Cerebellum (tissue), 4 donors: ENCODE measurements at places on chromosomes 16 and 17.

GRCh38 chr17:68562736-68563135 is 38.4 kb downstream of the FAM20A start:
- DNase-seq = no peak

DNA sequence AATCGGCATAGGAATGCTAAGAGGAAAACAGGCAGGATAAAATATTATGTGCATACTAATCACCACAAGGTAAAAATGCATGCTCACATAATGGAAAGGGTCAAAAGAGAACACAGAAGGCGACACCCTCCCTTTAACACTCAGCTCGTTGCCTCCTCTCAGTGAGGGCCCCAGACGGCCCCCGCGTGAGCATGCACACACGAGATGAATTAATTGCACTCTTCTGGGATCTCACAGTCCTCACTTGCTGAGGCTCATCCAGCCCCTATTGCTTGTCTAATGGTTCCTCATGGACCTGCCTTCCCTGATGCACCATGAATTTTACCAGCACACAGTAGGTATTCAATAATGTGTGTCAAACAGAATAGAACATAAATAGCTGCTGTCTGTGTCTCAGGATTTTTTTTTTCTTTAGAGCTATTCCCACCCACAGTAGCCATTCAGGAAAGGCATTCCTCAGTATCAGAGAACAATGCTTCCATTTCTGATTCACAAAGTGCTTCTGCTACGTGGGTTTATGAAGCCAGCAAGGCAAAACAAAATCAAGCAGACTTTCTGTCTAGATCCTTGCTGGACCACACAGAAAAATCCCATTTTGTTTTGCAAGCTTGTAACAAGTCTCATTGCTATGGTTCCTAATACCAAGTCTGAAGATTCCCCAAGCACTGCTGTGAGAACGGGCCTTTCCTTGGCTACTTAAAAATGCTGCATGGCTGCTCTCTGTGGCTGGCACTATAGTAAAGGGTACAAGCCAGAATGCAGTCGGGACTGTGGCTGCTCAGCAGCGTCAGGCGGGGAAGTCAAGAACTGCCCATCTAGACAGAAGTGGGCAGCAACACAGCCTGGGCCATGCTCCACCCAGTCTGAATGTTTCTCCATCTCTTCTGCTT is 43.6 kb downstream of the TOM1L2 start:
- no peak for DNase-seq

DNA sequence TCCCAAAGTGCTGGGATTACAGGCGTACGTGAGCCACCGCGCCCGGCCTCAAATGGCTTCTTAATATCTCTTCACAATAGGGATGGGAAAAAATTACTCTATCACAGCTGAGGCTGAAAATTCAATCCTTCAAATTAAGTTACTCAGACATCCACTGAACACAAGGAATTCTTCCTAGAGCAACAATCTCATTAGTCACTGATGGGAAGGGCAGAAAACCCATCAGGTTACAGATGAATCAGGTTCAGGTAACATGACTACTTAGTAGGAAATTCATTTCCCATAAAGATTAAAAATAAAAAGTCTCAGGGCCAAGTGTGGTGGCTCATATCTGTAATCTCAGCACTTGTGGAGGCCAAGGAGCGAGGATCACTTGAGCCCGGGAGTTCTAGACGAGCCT is 42.5 kb upstream of the ABR start:
- DNase-seq = no peak

- no peak for DNase-seq
Measured at GRCh38 chr17:65670667-65671371, 109.4 kb upstream of the AXIN2 start.

DNA sequence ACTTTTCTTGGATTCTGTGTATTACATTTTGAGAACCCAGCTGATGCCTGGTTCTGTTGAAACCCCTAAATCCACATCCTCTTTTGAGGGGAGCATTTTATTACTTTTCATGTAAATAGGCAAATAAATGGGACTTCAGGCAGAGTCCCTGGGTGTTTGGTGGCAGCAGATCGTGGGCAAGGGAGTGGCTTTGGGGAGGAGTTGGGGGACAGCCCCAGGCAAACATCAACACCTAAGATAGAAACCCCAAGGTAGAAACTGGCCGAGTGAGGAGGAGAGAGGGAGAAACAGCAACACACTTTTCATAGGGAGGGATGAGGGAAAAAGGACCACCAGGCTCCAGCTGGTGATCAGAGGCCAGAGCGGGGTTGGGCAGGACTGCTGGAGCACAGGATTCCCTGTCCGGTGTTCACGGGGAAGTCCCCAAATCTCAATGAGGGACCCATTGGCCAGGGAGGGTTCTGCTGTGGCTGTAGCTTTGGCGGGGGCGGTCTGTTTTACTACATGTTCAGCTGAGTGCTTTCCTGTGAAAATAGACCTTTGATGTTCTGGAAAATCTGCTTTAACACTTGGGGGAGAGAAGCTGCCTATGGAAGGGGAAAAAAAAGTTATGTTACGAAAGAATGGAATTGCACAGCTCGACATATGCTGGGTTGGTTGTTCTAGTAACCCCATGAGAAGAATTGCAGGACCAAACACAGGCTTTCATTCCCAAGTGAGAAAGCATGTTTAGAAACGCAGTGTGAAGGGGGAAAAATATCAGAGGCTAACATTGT is 46.6 kb downstream of the MSI2 start:
- DNase-seq = no peak

- DNase-seq = no peak
Measured at GRCh38 chr17:64145375-64145750, 15.4 kb upstream of the ERN1 start.

DNA sequence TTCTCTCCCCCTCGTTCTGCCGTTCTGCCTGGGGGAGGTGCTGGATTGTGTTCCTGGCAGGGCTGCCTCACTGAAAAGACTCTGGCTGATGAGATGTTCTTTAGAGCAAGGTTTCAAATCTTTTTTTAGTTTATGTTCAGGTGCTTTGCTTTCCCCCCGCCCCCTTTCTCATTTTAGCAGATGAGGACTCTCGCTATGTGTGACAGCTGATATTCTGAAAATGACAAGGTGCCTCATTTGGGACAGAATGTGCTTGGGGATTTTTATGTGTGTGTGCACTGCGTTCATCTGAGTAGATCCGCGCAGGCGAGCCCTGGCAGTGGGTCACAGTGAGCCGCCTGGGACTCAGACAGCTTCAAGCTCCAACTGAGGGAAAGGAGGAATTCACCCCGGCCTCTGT is 205.9 kb downstream of the HS3ST4 start:
- DNase-seq = no peak

DNA sequence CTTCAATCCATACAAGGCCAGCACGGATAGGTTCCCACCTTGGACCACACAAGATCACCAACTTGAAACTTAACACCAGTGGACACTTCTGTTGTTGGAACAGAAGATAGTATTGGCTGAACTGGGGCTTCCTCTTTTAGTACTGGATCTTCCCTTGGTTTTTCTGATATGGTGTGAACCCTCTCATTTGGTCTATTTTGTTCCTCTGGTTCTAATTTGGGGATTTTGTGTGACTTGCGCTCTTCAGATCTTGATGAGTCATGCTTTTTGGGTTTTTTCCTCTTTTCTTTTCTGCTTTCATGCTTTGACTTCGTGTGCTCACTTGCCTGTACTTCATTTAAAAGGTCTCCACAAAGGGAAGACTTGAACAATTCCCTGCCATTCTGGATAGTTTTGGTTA is 39.0 kb downstream of the SOST start:
- no peak for DNase-seq

GRCh38 chr17:10305398-10305797 is 67.4 kb downstream of the MYH13 start:
- DNase-seq = no peak

DNA sequence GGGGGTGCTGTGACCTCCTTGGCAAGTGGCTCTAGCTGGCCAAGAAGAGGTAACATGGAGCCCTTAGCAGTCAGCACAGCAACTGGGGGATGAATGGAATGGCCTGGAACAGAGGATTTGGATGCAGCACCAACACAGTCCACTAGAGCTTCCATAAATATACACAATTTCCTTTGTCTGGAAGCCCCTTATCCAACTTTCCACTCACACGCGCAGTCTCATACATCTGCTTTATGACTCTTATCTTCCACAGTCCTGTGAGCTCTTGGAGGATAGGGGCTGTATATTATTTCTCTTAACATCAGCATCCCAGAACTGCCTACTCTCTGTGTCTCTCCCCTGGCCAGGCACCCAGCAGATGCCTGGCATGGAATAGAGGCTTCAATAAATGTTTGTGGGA is 235.6 kb upstream of the MAF start:
- no peak for DNase-seq

DNA sequence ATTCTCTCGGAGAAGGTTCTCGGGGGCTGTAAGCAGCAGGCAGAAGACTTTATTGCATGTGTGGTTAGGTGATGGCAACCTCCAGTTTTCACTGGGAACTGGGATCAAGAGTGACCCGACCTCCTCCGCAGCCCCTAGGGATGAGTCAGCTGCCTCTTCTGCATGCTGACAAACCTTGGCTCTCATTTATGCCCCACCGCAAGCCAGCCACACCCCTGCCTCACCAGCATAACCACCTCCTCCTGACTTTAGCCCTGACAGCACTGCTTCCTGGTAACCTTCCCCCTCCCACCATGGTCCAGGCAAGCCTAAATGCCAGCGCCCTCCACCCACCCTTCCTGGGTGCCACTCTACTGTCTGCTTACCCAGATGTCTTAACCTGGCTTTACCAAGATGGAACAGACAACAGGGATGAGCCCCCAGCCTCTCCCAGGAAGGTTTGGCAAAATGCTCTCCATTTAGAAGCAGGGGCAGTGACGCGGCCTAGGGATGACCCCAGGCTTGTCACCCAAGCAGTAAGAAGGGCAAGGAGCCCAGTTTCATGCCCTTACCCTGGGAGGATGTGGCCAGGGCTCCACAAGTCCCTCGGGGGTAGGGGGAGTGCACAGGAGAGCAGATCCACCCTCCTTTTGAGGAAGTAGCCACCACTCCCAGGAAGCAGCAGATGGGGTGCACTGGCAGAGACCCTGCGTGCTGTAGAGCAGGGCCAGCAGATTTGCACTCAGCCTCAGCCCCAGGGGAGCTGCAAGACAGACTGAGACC is 73.5 kb downstream of the GOSR1 start:
- no peak for DNase-seq

- no peak for DNase-seq
Measured at GRCh38 chr17:66889480-66890230, 54.7 kb downstream of the CACNG5 start.

DNA sequence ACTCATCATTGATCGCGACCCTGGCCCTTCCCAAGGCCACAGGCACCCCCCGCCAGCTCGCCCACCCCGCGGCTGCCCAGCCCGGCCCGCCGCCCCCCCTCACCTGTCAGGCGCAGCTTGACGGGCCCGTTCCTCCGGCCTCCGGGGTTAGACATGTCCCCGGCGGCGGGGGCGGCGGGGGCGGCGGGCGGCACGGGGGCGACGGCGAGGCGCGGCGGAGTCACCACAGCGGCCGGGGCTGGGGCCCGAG is 456 bp downstream of the SMURF2 start:
- peak; percentile 8 for DNase-seq

DNA sequence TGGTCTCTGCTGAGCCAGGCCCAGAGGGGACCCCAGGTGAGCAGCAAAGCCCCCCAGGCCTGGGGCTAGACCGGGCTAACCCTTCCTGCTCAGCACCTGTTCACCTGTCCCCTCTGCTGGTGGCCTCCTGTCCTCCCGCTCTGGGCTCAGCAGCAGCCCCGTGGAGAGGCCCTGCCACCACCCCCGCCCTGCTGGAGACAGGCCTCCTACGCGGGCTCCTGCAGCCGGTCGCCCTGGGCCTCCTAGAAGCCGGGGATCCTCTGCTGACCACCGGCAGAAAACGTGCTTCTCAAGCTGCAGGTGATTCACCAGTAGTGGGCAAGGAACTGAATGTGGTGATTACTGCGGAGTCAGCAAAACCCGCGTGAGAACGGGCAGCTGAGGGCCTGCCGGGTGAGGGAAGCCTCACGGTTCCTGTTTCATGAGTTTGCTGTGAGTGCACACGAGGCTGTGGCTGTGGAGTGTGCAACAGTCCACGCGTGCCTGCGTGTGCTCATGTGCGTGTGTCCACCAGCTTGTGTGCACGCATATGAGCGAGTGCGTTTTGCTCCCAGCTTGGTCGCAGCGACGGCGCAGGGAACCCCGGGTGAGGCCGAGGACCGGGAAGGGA is 792 bp downstream of the SECTM1 start:
- peak; percentile 21 for DNase-seq

GRCh38 chr17:81733507-81734404 is 21.7 kb downstream of the SLC25A10 start:
- peak; percentile 94 for DNase-seq

GRCh38 chr17:46194393-46195216 is 1.4 kb upstream of the KANSL1 start:
- DNase-seq = peak; percentile 57

GRCh38 chr17:21248500-21248899 is 4.7 kb downstream of the NATD1 start:
- DNase-seq = no peak

GRCh38 chr16:70689970-70690891 is 4.4 kb upstream of the MTSS2 start:
- no peak for DNase-seq

- DNase-seq = peak; percentile 28
Measured at GRCh38 chr16:19696328-19696727, 21.7 kb downstream of the KNOP1 start.

DNA sequence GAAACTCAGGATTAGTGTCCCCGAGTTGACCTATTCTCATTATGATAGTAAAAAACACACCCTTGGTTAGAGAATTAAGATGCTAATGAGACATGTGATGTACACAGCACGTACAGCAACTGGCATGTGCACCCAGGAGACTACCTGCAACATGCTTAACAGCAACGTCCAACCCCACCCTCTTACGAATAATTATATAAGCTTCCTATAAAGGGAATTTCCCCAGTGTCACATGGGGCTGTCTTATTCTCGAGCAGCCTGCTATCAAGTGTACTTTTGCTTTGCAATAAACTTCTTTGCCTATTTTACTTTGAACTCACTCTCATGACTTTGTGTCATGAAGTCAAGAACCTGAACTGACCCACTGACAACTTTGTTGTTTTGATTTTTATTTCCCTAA is 62.4 kb upstream of the PMFBP1 start:
- DNase-seq = no peak

- DNase-seq = no peak
Measured at GRCh38 chr17:79365351-79365750, 245.5 kb downstream of the RBFOX3 start.
